Calu3 (cell line): ENCODE measurements at places on chromosomes 11 and 22. TPM values are rescaled to one million over a fixed set of nuclear protein-coding genes. Genes with fewer than 3 reads are reported as not detected.
A peak's percentile ranks its signal among the peaks of the same experiment; 100 is the strongest.

Gene CFAP300
- total RNA-seq: 2.9 and 4.6 TPM in 2 replicates

Gene CRYBB3
- total RNA-seq: 1.4 and 1.8 TPM in 2 replicates

- peak; percentile 99 for DNase-seq
These were observed 1.4 kb upstream of the GGA1 start for GRCh38 chr22:37607010-37607934.

DNA sequence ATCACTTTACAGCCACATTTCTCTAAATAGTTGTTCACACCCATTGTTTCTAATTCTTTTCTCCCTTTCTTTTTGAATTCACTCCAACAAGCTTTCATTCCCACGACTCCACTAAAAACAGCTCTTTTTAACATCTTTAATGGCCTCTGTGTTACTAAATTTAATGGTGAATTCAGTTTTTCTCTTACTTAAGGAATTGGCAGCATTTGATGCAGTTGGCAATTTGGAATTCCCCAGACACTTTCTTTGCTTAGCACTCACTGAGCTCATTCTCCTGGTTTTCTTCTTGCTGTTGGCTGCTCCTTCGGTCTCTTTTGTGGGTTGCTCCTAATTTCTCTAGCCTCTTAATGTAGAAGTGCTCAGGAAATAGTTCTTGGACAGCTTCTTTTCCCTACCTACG lies 40.5 kb upstream of the OR9Q1 start:
- DNase-seq: no peak

DNA sequence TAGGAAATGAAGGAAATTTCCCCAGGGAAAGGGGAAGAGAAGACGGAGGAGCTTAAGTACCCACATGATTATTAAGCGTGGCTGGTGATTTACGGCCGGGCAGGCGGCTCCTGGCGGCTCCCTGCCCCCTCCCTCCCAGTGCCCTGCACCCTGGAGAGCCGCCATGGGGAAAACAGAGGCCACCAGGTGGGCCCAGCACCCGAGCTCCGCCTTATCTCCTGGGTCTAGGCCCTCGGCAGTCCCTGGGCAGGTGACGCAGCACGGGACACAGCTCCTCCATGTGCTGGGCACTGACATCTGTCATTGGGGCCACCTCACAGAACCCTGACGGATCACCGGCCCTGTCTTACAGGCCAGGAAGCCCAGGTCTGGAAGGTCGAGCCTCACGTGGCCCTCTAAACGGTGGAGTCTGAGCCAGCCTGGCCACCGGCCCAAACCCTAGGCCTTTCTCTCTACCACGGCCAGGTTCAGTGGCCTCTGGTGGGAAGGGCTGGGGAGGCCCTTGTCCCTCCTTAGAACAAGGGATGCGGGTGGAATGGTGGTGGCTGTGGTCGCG lies 60.2 kb upstream of the PPARA start:
- DNase-seq: no peak

GRCh38 chr11:106403751-106404150 lies 326.3 kb downstream of the AASDHPPT start:
- no peak for DNase-seq

DNA sequence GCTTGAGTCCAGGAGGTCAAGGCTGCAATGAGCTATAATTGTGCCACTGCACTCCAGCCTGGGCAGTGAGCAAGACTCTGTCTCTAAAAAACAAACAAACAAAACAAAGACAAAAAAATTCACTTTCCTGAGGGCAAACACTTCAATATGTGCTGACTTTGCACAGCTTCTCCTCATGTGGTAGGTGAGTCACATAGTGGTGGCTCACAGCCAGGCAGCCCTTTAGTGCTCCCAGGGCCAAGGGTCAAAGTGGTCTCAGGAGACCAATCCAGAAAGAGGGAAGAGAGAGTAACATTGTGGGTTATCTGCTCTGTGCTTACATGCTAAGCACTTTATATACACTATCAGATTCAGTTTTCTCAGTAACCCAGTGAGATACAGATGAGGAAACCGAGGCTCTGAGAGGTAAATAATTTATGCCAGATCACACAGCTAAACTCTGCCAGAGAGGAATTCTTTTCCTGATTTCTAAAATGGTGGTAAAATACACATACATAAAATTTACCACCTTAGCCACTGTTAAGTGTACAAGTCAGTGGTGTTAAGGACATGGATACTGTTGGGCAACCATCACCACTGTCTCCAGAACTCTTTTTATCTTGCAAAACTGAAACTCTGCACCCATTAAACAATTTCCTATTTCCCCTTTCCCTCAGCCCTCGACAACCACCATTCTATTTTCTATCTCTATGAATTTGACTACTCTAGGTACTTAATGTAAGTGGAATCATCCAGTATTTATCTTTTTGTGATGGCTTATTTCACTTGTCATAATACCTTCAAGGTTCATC lies 231.7 kb upstream of the NARS2 start:
- DNase-seq: no peak

- no peak for DNase-seq
These were observed 12.0 kb upstream of the P2RY6 start for GRCh38 chr11:73260127-73260457.

DNA sequence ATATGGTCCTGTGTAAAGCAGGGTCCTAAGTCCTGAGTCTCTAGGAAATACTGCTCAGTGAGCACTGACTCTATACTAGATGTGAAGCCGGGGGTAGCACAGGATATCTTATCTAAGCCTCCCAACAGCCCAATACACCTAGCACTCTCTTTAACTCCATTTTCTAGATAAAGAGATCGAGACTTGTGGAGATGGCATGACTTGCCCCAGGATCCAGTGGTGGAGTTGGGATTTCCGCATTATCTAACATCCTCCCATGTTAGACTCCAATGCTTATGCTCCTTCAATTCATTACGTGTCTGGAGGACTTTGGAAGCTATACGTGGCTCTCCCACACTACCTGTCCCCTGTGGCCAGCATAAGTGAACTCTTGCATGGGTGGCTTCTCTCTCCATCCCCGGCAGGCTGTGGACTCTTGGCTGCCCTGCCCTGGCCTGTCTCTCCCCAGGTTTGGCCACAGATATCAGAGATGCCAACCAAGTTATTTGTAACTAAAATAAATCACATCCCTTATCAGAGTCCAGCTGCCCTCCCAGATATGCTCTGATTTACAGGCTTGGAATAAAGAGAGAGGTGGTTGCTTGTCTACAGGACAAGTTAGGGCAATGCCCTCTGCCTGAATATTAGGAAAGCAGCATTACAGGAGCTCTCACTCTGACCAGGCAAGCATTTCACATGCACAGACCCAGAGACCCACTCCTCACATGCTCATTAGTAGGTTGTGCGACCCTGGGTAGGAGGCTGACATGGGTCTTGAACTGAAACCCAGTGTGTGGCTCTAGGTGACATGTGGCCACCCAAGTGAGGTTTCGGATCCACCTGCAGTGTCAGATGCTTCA lies 4.5 kb downstream of the CD44 start:
- DNase-seq: no peak

DNA sequence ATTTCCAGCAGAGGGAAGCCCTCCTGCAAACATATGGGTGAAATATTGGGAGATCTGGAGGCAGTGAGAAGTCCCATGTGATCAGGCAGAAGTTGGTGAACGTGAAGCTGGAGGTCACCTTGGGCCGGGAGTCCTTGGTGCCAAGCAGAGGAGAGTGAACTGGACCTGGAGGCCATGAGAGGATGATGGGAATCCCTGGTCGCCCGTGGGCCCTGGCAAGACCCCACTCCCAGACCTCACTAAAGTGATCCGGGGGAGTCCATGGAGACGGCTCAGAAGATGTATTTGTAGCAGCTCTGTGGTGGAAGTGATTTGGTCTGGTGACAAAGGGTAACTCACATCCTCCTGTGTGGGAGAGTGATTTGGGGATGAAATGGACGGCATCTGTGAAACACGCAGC lies 71.0 kb downstream of the ARHGAP8 start:
- no peak for DNase-seq

GRCh38 chr11:66815646-66816045 lies 27.6 kb upstream of the RCE1 start:
- no peak for DNase-seq
